Kidney epithelial cell (primary cell): ENCODE measurements at places on chromosomes 7 and 10.
A peak's percentile ranks its signal among the peaks of the same experiment; 100 is the strongest.

DNA sequence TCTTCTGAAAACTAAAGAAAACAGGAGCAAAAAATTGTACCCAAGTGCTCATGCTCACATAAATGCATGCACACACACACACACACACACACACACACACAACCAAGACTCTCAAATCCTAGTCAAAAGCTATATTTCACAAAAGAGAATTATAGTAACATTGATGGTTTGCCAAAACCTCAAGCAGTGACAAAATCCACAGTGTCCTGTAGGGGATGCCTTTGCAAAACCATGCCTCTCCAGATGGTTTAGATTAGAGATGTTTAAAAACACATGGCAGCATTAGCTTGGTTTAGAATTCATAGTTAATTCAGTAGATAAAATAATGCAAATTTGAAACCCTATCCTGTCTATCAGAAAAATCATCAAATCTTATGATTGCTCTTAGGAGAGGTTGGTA, 232.2 kb downstream of the DYNC1I1 start:
- DNase-seq, result no peak

DNA sequence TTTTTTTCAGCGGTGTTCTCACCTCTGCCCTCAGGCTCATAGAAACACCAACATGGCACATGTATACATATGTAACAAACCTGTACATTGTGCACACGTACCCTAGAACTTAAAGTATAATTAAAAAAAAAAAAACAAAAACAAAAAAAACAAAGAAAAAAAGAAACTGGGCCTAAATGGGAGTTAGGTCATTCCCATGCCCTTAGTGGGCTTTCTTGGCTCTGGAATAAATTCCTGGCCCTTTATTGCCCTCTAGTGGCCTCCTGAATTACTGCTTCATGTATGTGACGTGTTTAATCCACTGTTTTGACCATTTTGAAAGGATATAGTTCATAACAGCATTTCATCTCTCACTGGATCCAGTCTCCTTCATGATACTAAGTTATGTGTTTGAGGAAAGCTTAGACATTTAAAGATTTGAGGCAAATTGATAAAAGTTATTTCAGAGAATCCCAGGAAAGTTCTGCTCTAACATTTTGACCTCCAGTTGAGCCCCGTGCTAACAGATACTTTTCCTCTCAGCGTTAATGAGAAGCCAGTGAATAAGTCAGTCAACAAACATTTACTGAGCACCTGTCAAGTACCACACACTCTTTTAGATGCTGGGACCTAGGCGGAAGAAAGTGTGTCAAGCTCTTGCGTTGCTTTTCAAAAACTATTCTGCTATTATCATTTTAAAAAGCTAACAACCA, 54.7 kb upstream of the SYPL1 start:
- peak; percentile 38 for DNase-seq

GRCh38 chr7:107661865-107662379, 1.3 kb downstream of the SLC26A4 start:
- DNase-seq, result no peak

DNA sequence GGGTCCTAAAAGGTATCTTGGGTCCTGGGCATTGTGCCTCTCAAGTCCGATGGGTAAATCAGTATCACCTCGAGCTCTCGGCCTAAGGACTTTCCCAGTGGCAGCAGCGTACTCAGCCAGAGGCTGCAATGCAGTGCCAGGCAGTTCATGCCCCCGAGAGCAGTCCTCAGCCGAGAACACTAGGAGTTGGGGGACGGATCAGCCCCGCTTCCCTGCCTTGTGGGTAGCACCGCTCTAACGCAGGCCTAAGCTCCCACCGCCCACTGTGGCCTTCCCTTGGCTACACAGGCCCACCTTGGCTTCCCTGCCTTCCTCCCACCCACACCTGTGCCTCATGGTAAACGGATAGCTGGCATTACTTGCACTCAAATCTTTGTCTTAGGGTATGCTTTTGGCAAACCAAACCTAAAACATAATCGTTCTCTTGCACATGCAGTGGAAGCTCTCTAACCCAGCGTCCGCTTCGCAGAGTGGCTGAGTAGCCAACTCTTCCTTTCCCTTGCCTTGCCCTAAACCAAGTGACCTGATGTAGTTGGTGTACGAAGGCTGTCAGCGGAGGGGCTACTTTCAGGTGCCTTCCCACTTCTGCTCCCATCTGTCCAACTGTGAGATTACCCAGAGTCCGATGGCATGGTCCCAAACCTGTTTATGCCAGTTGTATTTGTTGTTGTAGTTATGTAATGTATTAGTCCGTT, 73.2 kb upstream of the CHST15 start:
- no peak for DNase-seq

- DNase-seq, result no peak
Measured at GRCh38 chr10:22589851-22590514, 124.4 kb downstream of the PIP4K2A start.

DNA sequence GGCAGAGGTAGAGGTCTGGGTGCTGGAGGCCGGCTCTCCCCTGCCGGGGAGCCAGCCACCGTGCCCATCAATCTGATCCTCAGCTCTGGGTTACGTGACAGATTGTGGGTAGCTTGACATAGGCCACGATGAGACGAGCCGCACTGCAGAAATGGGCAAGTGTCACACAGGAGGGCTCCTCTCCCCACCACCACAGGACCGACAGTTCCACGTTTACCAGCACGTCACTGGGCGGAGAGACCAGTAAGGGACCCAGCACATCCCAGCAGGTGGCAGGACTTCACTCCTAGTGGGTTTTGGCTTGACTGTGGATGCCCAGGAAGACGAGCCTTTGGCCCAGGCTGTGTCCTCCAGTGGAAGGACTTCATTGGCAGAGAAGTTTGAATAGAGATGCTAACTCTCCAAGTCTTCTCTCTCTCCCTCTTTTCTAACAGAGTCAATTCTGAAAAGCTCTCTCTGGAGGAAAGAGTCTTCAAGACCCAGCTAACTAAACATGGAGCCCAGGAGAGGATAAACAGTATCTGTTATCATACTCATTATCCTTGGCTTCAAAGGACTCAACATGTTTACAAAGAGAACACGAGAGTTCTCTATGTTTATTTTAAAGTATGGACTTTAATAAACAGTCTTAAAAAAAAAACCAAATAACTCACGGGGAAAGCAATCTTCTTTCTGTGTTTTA, 129.3 kb upstream of the JCAD start:
- DNase-seq, result no peak
